ENCODE measurements at places on chromosomes 13 and 19. TPM values are rescaled to one million over a fixed set of nuclear protein-coding genes. Genes with fewer than 3 reads are reported as not detected.
A peak's percentile ranks its signal among the peaks of the same experiment; 100 is the strongest.

TRPM4 gene
- 22.8 TPM for total RNA-seq

DNA sequence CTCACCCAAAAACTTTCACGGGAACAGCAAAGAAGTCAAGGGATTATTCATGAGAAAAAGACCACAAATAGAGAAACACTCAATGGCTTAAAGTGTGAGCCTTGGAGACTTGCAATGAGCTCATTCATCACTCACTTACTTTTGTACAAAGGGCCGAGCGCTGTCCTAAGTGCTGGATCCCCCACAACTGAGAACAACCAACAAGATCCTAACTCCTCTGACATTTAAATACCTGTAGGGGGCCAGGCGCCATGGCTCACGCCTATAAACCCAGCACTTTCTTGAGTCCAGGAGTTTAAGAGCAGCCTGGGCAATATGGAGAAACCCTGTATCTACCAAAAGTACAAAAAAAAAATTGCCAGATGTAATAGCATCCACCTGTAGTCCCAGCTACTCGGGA lies 29.4 kb upstream of the ZNF507 start:
- no peaks in the 10 kb centered on the region for H3K4me1 ChIP-seq
- no peaks in the 10 kb centered on the region for H3K27me3 ChIP-seq
- DNase-seq = peak; percentile 54
- H3K4me3 ChIP-seq = no peak overlapping the region
- H3K36me3 ChIP-seq = no peaks in the 10 kb centered on the region

- no peaks in the 10 kb centered on the region for H3K4me1 ChIP-seq
- H3K36me3 ChIP-seq = no peaks in the 10 kb centered on the region
- H3K27me3 ChIP-seq = no peaks in the 10 kb centered on the region
- H3K27ac ChIP-seq = no peak overlapping the region
Measured at GRCh38 chr13:46071590-46072249, 19.2 kb upstream of the ZC3H13 start.

- no peak overlapping the region for H3K4me3 ChIP-seq
- no peaks in the 10 kb centered on the region for H3K36me3 ChIP-seq
- no peak overlapping the region for H3K27ac ChIP-seq
- H3K27me3 ChIP-seq = no peaks in the 10 kb centered on the region
Measured at GRCh38 chr13:75787249-75787928, 151.3 kb downstream of the LMO7 start.

- H3K27me3 ChIP-seq = no peaks in the 10 kb centered on the region
- no peak for DNase-seq
- H3K27ac ChIP-seq = no peak overlapping the region
- no peaks in the 10 kb centered on the region for H3K4me1 ChIP-seq
- no peaks in the 10 kb centered on the region for H3K36me3 ChIP-seq
- H3K4me3 ChIP-seq = no peak overlapping the region
Measured at GRCh38 chr19:54343868-54344267, 4.9 kb upstream of the LILRA4 start.

- no peaks in the 10 kb centered on the region for H3K36me3 ChIP-seq
- H3K27ac ChIP-seq = no peak within 1 kb of the TSS
- peaks cover 19% of the 10 kb centered on the region for H3K27me3 ChIP-seq
- H3K4me3 ChIP-seq = peak within 1 kb of the TSS; percentile 56
Measured at GRCh38 chr19:10289836-10290356, at the start of gene ICAM5. ICAM5 (plus strand) TSS chr19:10289952; CDS start chr19:10290044, 92 bp downstream.

Measured in vagina (tissue), 2 donors.